SJSA1 (cell line): ENCODE measurements at places on chromosomes 3 and 15. TPM values are rescaled to one million over a fixed set of nuclear protein-coding genes. Genes with fewer than 3 reads are reported as not detected.

GXYLT2 gene
- total RNA-seq, result 13.3 and 18.2 TPM in 2 replicates

GRM7 gene
- total RNA-seq, result not detected in 2 replicates

CD86 gene
- not detected in 2 replicates for total RNA-seq

PROS1 gene
- 4.9 and 5.8 TPM in 2 replicates for total RNA-seq

PRRT3 gene
- total RNA-seq, result 0.25 and 0.58 TPM in 2 replicates

DNA sequence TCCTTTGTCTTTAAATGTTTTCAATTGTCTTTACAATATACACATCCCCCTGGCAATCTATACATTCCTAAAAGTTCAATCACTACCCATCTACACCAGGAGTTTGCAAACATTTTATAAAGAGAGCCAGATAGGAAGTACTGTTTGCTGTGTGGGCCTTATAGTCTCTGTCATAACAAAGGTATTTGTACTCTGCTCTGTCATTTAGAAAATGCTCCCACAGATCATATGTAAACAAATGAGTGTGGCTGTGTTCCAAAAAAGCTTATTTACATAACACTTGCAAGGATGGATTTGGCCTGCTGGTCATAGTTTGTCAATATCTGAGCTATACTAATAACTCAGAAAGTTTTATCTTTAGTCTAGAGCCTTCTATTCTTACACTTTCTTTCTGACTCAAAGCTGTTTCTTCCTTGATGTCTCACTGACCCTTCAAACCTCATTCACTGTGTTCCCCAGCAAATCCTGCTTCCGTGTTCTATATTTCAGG lies 511.9 kb downstream of the GBE1 start:
- no peak overlapping the region for H3K27ac ChIP-seq
- no peak for DNase-seq
- no peak overlapping the region for H3K4me3 ChIP-seq
- no peaks in the 10 kb centered on the region for H3K4me1 ChIP-seq
- H3K36me3 ChIP-seq, result no peaks in the 10 kb centered on the region

- no peaks in the 10 kb centered on the region for H3K36me3 ChIP-seq
- no peak for DNase-seq
- no peak overlapping the region for H3K27ac ChIP-seq
Measured at GRCh38 chr3:151058740-151059139, 26.7 kb upstream of the MED12L start.

DNA sequence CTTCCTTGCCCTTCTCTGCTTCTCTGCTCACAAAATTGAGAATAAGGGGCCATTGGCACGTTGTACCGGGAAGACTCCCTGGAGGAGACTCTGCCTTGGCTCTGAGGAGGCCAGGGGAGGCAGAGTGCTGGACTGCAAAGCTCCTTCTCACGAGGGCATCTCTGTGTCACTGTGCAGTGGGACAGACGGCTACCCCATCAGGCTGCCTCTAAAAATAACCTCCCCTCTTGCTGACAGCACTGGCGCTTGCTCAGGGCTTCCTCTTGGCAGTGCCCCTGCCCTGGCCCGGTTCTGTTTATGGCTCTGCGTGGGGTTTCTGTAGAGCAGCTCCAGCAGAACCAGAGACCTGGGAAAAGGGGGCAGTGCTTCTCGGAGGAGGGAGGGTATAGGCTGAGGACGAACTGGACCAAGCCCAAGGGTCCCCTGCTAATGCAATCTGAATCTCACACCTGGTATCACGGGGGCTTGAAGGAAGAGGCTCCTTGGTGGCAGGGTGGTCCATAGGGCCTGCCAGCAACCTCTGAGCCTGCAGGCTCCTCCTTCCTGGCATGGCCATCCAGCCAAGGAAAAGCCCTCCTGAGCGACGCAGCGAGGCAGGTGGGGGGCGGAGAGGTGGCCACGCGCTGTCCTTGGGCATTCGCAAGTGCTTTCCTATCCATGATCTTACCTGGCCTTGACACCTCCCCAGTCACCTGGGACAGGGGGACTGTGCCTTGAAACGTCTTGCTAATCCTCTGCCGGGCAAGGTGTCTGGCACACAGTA lies 63.3 kb upstream of the TLE3 start:
- peaks cover 5% of the 10 kb centered on the region for H3K4me1 ChIP-seq
- no peak for DNase-seq
- no peak overlapping the region for H3K4me3 ChIP-seq
- H3K36me3 ChIP-seq, result no peaks in the 10 kb centered on the region
- peaks cover 6% of the 10 kb centered on the region; the same call in 1 of the 2 replicates for H3K27me3 ChIP-seq

DNA sequence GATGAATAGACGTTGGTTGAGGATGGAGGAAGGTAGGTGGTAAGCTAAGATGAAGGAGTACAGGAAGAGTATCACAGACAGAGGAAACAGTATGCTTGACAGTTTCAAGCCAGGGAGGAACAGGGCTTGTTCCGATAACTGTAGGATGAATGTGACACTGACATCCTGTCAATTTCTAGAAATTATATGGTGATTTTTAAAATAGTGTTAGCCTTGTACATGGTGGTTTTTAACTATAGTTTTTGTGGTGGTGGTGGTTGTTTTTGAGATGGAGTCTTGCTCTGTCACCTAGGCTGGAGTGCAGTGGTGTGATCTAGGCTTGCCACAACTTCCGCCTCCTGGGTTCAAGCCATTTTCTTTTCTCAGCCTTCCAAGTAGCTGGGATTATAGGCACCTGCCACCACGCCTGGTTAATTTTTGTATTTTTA lies 92.8 kb downstream of the FNDC3B start:
- no peak overlapping the region for H3K4me3 ChIP-seq
- H3K27ac ChIP-seq, result no peak overlapping the region
- no peaks in the 10 kb centered on the region for H3K27me3 ChIP-seq
- H3K36me3 ChIP-seq, result peaks cover 36% of the 10 kb centered on the region
- H3K4me1 ChIP-seq, result peaks cover 43% of the 10 kb centered on the region

DNA sequence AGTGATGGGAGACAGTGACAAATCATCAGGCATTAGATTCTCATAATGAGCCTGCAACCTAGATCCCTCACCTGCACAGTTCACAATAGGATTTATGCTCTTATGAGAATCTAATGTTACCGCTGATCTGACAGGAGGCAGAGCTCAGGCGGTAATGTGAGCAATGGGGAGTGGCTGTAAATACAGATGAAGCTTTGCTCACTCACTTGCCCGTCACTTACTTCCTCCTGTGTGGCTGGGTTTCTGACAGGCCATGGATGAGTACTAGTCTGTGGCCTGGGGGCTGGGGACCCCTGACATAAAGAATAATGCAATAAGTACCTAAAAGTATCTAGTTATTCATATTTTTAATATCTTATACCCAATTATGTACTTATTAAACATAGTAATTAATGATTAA lies 15.6 kb downstream of the IQCB1 start:
- peaks cover 43% of the 10 kb centered on the region for H3K36me3 ChIP-seq
- no peaks in the 10 kb centered on the region for H3K4me1 ChIP-seq
- H3K4me3 ChIP-seq, result no peak overlapping the region
- H3K27me3 ChIP-seq, result no peaks in the 10 kb centered on the region
- DNase-seq, result no peak

DNA sequence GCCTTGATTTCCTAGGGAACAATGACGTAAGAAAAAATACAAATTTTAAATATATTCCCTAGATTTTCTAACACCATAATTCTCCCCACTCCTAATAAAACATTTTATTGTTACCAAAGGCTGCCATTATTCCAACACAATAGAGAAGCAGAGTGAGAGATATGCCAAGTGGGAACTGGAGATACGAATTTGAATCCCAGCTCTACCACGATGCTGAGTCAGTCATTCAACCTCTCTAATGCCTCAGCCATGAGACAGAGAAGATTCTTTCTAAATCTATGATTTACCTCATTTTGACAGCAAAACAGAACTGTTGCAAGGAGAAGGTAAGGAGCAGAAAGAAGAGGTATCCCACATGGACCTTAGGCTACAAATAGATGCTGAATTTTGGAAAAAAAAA lies 112.5 kb downstream of the IGF2BP2 start:
- H3K4me1 ChIP-seq, result peaks cover 52% of the 10 kb centered on the region
- no peak for DNase-seq
- no peaks in the 10 kb centered on the region for H3K27me3 ChIP-seq
- peaks cover 7% of the 10 kb centered on the region; the same call in 1 of the 2 replicates for H3K36me3 ChIP-seq
- H3K27ac ChIP-seq, result no peak overlapping the region
- H3K4me3 ChIP-seq, result no peak overlapping the region

DNA sequence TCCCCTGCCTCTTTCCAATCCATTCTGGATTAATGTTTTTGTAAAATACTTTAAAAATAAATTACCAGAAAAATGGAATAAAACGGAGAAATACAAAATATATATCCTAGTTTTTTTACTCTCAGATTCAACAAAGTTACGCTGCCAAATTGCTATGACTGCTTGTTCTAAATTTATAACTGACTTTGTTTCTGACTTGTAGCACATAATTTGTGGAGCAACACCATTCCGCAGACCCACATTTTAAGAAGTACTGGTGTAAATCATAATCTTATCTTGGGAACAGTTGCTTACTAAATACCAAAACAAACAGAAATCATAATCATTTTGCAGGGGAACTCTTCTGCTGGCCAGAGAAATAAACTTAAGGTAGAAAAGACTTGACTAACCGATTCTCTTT lies 339.4 kb upstream of the CBLB start:
- no peak overlapping the region for H3K4me3 ChIP-seq
- no peaks in the 10 kb centered on the region for H3K4me1 ChIP-seq
- H3K36me3 ChIP-seq, result no peaks in the 10 kb centered on the region
- H3K27me3 ChIP-seq, result no peaks in the 10 kb centered on the region
- no peak overlapping the region for H3K27ac ChIP-seq
- DNase-seq, result no peak

DNA sequence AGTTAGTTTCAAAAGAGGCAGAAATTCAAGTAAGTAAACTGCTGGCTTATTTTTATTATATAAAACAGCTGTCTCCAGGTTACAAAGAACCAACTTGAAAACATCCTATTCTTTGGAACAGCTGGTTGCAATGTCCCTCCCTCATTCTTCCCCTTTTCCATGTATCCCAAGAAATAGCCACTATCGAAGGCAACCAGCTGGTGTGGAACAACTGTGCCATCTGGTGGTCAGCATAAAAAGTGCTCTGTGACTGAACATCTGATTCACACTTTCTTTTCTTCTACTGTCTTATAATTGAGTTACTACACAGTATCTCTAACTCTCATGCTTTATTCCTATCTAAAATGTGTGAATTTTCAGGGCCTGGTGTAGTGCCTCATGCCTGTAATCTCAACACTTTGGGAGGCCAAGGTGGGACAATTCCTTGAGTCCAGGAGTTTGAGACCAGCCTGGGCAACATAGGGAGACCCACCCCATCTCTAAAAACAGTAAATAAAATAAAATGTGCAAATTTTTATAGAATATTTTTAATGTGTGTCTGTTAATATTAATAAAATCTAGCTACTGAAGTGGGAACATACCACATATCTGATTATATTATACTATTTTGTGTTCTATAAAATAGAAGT lies 9.6 kb downstream of the OSBPL11 start:
- no peak overlapping the region for H3K27ac ChIP-seq
- no peak overlapping the region for H3K4me3 ChIP-seq
- no peaks in the 10 kb centered on the region; the same call in 1 of the 2 replicates for H3K27me3 ChIP-seq
- peaks cover 5% of the 10 kb centered on the region for H3K36me3 ChIP-seq
- no peaks in the 10 kb centered on the region for H3K4me1 ChIP-seq

- H3K27ac ChIP-seq, result no peak overlapping the region
- H3K4me1 ChIP-seq, result no peaks in the 10 kb centered on the region
- H3K4me3 ChIP-seq, result no peak overlapping the region
- DNase-seq, result no peak
- no peaks in the 10 kb centered on the region for H3K27me3 ChIP-seq
- peaks cover 14% of the 10 kb centered on the region for H3K36me3 ChIP-seq
Measured at GRCh38 chr3:191397771-191398170, 63.2 kb upstream of the PYDC2 start.

- no peaks in the 10 kb centered on the region for H3K36me3 ChIP-seq
- no peaks in the 10 kb centered on the region for H3K4me1 ChIP-seq
- no peak overlapping the region for H3K27ac ChIP-seq
- H3K27me3 ChIP-seq, result no peaks in the 10 kb centered on the region
- no peak overlapping the region for H3K4me3 ChIP-seq
Measured at GRCh38 chr15:85910834-85911233, 116.1 kb upstream of the KLHL25 start.

- no peak overlapping the region for H3K4me3 ChIP-seq
- no peak overlapping the region for H3K27ac ChIP-seq
- DNase-seq, result no peak
- H3K27me3 ChIP-seq, result no peaks in the 10 kb centered on the region
- no peaks in the 10 kb centered on the region for H3K36me3 ChIP-seq
Measured at GRCh38 chr3:34387826-34388564, 589.6 kb downstream of the PDCD6IP start.

GRCh38 chr3:189688262-189688661 lies 57.1 kb downstream of the TP63 start:
- H3K4me1 ChIP-seq, result peaks cover 11% of the 10 kb centered on the region
- no peak overlapping the region for H3K4me3 ChIP-seq
- H3K36me3 ChIP-seq, result no peaks in the 10 kb centered on the region

DNA sequence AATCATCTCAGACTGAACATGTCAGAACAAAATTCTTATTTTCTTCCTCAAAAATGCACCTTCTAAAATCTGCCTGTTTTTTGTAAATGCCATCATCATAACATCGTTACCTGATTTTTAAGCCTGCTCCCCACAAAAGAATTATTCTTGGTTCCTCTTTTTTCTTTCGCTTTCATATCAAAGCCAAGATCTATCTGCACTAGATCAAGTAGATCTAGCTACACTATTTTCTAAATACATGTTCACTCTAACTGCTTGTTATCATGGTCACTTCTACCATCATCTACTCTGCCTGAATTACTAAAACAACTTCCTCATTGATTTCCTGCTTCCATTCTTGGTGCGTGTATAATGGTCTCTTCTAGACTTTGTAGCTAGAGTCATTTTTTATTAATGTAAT lies 217.7 kb downstream of the ARPP21 start:
- no peaks in the 10 kb centered on the region for H3K36me3 ChIP-seq
- no peaks in the 10 kb centered on the region for H3K4me1 ChIP-seq
- no peak overlapping the region for H3K4me3 ChIP-seq
- no peak for DNase-seq
- no peak overlapping the region for H3K27ac ChIP-seq
- H3K27me3 ChIP-seq, result no peaks in the 10 kb centered on the region

DNA sequence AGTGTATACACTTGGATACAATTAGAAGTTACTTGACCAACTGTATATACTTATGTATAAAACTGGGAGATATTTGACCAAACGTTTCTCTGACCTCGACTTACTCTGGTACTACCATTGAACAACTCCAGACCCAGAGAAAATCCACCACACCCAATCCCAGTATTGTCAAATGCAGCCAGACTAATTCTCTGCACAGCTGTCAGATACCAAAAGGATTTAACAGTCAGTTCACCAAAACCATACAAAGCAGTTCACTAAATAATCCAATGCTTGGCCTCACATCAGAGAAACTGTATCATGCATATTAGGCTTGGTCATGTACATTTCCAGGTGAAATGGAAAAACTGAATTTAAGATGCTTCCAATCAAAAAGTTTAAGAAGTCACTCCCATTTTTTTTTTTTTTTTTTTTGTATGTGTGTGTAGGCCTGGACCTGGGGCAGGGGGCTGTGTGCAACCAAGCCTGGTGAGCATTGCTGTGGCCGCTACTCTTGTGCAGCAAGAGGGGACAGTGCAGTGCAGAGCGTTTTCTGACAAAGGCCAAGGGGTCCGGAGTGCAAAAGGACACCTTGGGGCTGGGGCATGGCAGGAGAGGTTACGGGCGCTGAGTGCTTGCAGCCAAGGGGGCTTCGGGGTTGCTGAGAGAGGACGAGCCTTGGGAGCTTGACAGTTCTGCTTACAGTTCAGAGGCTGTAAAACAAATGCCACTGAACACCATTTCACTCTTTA lies 1.4 kb downstream of the TOMM70 start:
- H3K4me3 ChIP-seq, result peak overlapping the region; percentile 73
- H3K36me3 ChIP-seq, result peaks cover 5% of the 10 kb centered on the region; the same call in 1 of the 2 replicates
